GOT3 (cell line): ENCODE measurements at places on chromosomes 1 and 21.

- DNase-seq, result no peak
These were observed 18.9 kb upstream of the SSX2IP start for GRCh38 chr1:84709131-84709530.

DNA sequence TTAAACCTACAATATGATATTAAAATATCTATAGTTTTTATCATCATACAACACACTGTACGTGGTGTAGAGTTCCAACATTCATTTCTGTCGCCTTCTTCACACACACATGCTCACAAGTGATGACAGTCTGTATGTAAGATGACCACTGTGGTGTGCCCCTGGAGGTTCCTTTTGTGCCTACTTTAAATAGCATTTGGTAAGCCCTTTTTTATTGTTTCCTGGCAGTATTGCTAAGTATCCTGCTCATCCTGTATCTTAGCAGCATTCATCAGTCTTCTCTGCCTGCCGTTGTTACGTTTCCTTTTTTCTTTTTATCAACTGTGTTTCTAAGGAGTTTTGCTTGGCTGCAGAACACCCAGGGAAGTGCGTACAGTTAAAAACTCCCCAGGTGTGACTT, 231.4 kb downstream of the CHRM3 start:
- DNase-seq, result no peak

GRCh38 chr1:107777664-107778047, 187.3 kb downstream of the VAV3 start:
- no peak for DNase-seq

GRCh38 chr1:183685112-183685713, 32.1 kb upstream of the APOBEC4 start:
- DNase-seq, result no peak

DNA sequence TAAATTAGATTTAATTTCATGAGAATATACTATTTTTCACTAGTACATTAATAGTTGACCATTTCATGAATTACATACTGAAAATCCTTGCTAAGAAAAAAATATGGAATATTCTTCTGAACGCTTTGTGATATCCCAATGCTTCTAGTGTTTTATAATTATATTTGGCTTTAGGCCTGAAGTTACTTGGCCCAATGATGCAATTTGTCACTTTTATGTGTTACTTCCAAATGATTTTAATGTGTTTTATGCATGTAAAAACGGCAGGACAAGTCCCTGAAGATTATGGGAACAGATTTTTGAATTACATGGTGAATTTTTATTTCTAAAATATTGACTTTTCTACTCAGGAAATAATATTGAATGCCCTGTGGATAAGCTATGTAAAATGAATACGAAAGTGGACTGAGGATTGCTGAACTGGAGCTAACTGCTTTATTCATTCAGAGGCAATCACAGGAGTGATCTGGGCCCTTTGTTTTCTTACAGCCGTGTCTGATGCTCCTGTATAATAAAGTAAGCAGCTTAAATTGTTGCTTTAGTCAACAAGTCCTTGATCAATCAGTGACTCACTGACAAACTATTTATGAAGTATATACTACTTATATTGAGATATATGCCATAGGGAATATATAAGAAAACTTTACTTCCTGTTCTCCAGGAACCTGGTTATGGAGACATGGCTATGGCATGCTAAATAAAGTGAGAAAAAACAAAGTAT, 543.0 kb upstream of the RGS18 start:
- DNase-seq, result no peak

DNA sequence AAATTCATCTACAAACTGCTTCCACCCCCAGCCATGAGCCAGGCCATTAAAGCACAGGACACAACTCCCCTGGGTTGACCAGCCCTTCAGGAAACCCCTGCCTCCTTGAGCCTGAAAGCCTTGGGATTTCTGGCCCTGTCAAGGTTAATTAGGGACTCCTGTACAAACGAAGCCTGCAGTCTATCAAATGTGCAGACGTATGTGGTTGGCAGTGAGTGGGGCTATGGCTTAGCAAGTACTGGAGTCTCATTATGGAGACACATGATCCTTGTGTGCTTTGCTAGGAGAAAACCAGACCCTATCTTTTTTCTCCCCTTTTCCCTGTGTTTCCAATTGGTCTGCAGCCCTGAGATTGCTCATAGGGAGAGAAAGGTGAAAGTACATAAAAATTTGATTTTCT, 588.3 kb upstream of the USP24 start:
- no peak for DNase-seq

DNA sequence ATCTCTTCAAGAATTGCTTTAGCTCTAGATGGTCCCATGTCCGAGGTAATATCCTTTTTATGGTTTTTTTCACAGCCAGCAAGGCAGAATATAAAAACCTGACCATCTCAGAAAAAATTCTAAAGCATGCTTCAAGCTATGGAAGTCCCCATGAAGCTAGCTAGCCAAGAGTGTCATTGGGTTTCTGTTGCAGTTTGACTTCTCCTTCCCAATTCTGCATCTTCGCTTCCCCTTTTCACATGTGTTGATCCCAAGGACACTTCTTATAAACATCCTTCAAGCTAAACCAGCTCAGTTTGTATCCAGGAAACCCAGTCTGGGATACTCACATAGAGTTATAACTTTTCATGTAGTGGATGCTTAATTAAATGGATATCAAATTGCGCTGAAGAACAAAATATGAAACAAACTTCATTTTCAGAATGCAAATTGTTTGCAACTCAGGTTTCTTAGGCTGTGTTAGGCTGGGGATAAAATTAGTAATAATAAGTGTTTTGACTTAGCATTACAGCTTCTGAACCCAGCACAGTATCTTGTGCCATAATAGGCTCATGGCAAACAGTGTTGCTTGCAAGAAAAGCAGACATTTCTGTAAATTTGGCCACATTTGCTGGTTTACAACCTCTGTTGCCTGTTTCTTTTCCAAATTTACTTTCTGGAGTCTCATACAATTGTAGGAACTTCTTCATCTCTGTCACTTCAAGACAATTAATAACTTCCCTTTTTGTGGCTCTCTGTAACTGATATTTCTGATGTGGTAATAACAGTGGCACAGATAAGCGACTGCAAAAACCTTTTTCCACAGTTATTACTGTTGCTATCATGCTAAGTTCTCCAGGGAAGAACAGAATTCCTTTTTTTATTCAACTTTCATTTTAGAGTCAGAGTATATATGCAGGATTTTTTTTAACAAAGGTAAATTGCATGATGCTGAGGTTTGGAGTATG, 53.2 kb downstream of the NCAM2 start:
- DNase-seq, result no peak

DNA sequence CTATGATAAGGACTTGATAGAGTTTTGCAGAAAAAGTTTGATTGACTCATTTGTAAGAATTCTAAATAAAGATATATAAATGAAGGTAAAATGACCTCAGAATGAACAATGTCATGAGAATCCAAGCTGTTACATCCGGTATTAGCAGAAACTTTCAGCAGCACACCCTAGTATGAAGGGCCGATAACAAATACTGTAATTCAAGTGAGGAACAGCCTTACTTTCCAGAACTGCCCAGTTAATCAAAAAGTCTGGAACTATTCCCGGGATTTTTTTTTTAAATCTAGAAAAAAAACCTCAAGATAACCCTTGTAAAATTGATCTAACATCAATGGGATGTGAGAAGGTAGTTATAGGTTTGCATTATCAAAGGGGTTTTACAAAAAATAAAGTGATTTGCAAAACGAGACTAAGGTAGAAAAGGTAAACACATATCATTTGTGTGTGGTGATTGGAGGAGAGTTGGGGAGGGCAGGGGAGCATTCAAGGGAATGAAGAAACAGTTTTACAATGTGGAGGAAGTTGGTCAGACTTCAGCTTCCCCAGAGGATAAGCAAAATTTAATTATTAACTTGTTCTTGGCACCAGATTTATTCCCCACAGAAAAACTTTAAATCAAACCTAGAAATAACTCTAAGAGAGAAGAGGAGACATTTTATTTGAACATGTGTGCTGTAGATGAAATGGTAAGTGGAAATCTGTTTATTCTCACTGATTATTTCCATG, 75.9 kb upstream of the VCAM1 start:
- DNase-seq, result no peak

DNA sequence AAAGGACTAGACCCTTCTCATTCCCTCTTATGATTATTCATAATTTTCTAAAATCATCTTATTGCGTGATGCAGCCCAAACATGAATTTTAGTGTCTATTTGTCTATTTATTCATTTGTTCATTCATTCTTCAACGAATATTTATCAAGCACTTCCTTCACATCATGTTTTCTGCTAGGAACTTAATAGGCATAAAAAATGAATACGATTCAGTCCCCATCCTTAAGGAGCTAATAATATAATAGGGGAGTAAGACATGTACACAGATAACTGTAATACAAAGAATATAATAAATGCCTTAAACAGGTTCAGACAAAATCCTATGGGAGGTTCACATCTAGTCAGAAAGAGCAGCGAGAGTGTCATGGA, 20.2 kb downstream of the BCL9 start:
- DNase-seq, result no peak

DNA sequence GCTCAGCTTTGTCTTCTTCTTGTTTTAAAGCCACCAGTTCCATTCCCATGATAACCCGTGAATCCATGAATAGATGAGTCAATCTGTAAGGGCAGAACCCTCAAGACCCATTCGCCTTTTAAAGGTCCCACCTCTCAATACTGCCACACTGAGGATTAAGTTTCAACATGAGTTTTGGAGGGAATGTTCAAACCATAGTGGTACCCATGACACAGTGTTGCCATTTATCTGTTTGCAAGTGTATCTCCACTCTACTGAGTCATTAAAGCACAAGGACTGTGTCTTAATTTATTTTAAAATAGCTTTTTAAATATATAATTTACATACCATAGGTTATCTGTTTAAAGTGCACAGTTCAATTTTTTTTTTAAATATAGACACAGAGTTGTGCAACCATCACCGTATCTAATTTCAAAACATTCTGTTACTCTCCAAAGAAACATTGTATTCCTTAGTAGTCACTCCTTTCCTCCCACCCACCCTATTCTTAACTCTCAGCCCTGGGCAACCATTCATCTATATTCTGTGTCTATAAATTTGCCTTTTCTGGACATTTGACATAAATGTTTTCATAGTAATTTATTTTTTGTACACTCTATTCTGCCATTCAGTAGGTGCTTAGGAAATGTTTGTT, 4.8 kb upstream of the IL24 start:
- DNase-seq, result no peak

DNA sequence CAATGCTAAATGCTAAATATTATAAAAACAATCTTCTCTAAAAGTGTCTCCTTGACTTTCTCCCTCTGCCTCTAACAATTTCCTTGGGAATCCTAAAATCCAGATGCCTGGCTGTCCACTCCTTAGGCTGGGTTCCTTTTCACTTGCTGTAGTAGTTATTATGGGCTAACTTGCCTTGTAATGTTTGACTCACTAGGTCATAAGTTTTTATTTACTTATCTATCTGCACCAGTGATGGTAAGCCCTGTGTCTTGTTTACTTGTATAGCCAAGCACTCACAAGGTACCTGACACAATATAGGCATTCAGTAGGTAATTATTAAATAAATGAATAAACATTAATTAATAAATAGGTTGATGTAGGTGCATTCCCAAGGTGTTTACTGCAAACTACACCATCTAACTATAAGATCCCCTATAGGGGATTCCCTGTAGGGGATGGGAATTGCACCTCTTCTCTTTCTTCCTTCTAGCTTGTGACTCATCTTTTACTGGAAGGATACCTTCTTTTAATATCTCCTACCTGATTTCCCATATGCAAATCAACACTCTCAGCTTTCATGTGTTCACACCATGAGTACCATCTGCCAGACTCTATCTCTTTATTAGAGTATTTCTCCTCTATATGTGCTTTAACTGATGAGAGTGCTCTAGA, 14.7 kb upstream of the CHIA start:
- no peak for DNase-seq

DNA sequence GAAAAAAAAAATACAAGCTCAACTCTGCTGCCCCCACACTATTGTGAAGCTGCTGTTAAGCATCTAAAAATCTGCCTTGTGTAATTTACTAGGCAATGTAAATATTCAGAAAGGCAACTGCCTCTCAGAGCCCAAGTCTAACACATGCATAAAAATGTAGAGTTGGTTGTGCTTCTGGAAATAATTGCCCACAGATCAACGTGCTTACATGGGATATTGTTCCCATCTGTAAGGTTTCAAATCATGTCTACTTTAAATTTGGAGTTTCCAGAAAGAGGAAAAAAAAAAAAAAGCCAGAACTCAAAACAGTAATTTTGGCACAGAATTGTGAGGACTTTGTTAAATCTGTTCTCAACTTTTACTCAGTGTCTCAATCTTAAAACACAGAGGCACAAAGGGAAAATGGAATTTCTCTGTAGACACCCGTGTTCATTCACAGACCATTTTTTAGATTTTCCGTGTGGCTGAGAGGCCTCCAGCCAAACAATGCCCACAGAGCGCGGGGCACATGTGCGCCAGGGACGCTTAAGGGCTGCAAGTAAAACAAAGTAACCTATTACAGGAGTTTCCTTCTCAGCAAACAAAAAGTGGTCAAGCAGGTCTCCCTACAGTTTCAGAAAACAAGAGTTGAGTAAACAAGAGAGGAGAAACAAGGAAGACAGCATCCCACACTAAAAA, 115.5 kb downstream of the RERE start:
- no peak for DNase-seq

GRCh38 chr1:211530102-211530501, 38.1 kb upstream of the RD3 start:
- DNase-seq, result no peak

DNA sequence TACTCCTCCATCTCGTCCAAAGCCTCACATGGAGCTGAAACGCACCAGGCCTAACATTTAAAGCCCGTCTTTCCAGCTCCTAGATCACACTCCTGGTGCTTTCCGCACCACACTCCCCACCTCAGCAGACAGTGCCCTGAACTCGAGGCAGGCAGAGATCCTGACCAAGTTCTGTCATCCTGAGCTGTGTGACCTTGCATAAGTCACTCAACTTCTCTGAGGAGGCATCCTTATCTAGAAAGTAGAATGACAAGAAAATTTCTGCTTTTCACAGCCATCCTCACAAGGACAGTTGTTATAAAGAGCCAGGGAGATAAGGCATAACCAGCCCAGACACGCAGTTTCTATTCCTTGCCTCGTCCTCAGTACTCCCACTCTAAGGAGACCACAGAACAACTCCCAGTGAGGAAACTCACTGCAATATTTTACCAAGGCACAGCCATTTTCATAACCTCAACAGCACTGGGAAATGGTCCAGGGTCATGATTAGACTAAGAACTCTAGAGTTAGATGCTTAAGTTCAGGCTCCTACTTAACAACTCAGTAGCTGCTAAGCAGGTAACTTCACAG, 3.1 kb downstream of the LRP8 start:
- no peak for DNase-seq

GRCh38 chr1:119286587-119287181, 81.9 kb upstream of the HAO2 start:
- no peak for DNase-seq

- DNase-seq, result no peak
These were observed 15.2 kb downstream of the PRR9 start for GRCh38 chr1:153232553-153232952.
